ENCODE measurements at places on chromosomes 2 and 18. TPM values are rescaled to one million over a fixed set of nuclear protein-coding genes. Genes with fewer than 3 reads are reported as not detected.

DNA sequence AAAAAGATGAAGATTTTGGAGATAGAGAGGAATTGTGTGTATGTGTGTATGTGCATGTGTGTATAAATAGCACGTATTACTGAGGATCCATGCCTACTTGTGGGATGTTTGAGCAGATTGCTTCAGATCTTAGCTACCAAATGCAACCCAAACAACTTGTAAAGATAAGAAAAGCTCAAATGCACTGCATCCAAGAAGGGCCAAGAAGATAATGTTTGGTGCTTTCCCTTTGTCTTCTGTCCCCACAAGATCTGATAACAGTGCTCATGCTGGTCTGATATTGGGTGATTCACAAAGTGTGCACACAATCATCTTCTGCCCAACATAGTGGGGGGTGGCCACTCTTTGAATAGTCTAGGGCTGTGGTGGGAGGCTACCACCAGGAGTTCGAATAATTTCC is 284.8 kb upstream of the CYRIA start:
- DNase-seq: no peak

DNA sequence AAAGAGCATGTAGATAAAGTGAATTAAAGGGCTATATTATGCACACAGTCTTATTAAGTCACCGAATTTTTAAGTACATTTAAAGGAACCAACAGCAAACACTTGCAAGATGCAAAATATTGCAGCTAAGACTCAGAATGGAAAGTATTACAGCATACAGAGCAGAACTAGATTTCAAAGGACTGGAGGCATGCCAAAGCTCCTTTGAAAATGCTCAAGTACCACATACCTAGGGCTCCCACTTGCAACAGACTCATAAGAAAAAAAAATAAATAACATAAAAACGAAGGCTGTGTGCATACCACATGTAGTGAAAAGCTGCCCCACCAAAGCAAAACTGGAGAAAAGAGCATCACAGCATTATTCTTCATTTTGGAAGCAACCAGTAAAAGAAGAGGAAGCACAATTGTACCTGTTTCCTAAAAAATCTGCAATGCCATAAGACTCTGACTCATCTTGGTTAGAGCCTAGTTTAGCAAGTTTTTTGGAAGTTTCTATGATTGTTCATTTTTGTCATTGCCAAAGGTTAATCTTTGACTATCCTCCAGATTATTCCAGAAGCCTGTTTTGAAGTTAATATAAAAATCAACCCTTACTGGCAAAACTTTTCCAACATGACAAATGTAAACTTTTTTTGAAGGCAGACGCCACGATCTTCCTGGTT is 306.0 kb upstream of the COL3A1 start:
- peak; percentile 7 for DNase-seq

DNA sequence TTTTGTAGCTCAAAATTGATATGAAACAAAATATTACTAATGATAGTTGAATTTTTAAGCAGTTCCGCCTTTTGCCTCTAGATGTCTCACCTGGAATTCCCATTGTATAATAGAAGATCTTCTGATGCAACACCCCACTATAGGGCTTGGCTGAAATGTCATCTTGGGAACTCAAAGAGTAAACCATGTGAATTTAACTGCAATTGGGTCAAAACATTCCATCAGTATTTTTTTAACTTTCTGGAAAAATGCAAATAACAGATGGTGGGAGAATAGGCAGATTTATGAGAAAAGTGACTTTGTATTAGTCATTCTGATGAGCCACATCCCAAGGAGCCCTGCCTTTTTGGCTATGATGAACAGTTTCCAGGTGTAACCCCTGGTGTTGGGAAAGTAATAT is 489.9 kb downstream of the NYAP2 start:
- peak; percentile 31 for DNase-seq

DNA sequence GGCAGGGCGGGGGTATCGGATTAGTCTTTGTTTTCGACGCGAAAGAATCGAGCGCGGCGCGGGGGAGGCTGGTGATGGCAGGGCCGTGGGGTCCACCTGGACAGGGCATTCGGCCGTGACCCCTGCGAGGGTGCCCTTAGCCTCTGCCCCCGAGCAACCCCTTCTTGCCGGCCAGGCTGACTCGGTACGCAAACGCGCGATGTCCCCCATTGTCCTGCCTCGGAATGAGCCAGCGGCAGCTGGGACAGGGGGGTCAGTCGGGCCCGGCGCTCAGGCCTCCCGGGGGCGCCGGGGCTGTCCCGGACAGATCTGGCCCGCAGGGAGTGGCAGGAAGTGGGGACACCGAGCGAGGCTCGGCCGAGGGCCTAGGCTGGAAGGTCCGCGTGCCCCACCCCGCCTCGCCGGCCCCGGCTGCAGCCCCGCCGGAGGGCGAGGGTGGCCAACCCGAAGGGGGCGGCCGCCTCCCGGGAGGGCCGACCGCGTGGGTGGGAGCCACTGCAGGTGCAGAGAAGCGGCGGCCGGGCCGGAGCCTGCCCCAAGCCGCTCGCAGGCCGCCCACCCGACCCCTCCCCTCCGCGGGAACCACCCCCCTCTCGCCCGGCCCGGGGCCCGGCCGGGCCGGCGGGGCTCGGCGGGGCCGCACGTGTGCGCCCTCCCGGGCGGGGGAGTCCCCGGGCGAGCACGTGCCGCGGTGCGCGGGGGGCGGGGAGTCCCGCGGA is at the start of gene TET3:
TET3 (plus strand) TSS at position 708 of the 719 bp plus-strand sequence. CDS start 1,494 bp downstream, outside the sequence.
- no peak for DNase-seq

- DNase-seq: no peak
Observed at GRCh38 chr2:48440103-48440390, 89.9 kb upstream of the STON1 start.

DNA sequence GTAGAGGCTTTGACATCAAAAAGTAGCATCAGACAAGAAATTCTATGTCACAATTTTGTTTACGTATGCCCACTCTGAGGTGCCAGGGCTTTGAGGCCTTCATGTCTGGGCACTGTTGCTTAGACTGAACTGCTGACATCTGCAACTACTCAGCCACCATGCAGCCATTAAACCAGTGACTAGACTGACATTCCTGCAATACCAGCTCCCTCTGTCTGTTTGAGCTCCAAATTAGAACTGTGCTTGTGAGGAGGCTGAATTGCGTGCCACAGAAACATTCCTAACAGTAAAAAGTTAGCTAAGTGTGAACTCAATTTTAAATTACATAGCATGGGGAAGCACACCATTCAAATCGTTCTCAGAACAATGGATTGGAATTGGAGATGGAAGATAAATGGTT is 163.2 kb downstream of the INSIG2 start:
- peak; percentile 18 for DNase-seq

Gene PAX8
- 474 TPM for polyA plus RNA-seq
